Erythroblast (primary cell): ENCODE measurements at places on chromosomes 5 and 9.

GRCh38 chr5:76503929-76504328 is 100.8 kb downstream of the IQGAP2 start:
- DNase-seq, result no peak

GRCh38 chr9:91726406-91727100 is 223.5 kb downstream of the ROR2 start:
- no peak for DNase-seq

DNA sequence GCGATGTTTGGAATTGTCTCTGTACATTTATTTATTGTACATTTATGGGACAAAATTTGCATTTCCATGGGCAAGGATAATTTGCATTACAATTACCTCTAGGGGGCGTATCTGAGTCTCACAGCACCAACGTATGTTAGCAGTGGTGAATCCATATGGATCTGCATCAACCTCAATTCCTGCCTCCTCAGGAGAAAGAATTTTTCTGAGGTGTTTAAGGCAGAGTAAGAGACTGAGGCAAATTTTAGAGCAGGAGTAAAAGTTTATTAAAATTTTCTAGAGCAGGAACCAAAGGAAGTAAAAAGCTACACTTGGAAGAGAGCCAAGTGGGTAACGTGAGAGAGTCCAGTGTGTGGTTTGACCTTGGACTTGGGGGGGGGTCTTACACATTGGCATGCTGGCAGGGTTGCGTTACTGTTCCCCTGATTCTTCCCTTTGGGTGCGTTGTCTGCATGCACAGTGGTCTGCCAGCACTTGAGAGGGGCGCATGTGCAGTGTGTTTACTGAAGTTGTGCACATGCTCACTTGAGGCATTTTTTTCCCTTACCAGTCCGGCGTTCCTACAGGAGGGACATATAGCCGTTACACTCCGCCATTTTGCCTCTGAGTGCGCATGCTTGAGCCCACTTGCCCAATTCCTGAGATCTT is 21.0 kb upstream of the RAB14 start:
- peak; percentile 67 for DNase-seq

DNA sequence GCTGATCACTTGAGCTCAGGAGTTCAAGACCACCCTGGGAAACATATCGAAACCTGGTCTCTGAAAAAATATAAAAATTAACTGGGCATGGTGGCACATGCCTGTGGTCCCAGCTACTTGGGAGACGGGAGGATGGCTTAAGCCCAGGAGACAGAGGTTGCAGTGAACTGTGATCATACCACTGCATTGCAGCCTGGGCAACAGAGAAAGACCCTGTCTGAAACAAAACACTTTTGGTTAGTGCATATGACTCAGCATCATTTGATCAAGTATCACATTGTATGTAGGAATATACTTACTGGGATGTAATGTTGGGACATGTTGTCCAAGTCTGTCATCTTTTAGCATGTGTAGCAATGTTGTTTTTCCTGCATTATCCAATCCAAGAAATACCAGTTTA is 12.0 kb downstream of the SAR1B start:
- DNase-seq, result no peak

GRCh38 chr5:132322266-132322665 is 28.1 kb downstream of the SLC22A4 start:
- no peak for DNase-seq

DNA sequence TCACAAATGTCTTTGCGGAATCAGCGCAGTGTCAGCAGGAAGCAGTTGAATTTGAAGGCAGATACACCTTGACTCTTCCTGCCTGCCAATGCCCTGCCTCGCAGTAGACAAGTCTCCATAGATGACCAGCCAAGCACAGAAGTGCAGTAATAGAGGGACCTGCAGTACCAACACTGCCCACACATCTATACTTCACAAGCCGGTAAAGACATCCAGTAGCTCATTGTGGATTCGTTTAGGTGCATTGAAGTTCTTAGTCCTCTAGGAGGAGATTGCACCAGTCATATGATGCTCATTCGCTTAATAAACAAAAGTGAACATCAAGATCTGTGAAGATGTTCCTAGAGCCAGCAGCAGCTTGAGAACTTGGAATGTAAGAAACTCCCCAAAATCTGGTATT is 7.1 kb upstream of the IFNA2 start:
- DNase-seq, result peak; percentile 3

- no peak for DNase-seq
These were observed 45.3 kb upstream of the CDH9 start for GRCh38 chr5:27083449-27084415.

DNA sequence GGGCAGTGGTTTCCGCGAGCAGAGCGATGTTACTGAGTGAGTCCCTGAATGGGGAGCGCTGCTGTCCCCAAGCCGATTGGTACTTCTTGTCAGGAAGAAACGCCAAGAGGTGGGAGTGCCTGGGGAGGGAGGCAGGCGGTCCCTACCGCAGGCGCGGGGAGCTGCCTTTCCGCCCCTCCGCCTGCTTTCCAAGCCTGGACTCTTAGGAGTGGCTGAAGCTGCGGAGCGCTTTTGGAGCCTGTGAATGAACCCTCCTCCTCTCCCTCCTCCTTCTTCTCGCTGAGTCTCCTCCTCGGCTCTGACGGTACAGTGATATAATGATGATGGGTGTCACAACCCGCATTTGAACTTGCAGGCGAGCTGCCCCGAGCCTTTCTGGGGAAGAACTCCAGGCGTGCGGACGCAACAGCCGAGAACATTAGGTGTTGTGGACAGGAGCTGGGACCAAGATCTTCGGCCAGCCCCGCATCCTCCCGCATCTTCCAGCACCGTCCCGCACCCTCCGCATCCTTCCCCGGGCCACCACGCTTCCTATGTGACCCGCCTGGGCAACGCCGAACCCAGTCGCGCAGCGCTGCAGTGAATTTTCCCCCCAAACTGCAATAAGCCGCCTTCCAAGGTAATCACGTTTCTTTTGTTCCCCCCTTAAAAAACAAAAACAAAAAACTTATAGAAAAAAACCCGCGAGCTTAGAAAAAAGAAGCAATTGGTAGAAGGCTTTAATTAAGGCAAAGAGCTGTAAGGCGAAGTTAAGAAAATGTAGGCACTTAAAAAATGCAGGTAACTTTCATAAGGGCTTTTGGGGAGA is at the start of gene VCAN:
TSS of gene VCAN (plus strand) at position 340 of the 808 bp plus-strand sequence. CDS start 11,775 bp downstream, outside the sequence.
- DNase-seq, result no peak

DNA sequence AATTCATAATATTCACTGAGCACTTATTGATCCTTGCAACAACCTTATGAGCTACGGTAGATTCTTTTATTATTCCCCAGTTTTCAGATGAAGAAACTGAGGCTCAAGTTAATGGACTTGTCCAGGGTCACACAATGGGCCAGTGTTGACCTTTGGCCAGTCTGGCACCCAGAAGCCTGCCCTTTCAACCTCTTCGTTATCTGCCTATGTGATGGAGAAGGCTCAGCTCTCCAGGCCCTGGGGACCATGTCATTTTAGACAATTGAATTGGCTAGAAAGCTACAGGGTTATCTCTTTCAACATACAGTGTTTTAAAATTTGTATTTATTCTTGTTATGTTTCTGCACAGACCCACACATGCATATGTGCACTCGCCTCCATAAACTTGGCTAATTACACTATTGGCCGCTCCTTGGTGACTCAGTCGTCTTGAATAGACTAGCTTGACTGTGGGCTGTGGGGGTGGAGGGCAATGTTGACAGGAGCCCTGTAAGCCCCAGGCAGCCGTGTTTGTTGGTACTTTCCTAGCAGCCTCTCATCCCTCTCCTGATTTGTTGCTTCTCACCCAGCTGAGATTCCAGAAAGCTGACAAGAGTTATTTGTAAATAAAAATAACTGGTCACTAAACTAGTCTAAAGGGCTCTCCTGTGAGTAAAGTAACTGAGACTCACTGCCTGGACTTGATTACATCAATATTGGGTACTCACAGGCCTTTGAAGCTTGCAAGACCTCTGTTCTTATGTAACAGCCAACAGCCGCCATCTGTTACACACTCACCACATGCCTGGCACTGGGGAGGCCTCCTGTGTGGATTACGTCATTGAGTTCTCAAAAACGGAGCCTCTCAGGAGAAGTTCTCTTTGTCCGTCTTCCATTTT is 8.5 kb upstream of the ANGPTL2 start:
- DNase-seq, result no peak

GRCh38 chr9:70304810-70305209 is 46.0 kb downstream of the SMC5 start:
- DNase-seq, result no peak

DNA sequence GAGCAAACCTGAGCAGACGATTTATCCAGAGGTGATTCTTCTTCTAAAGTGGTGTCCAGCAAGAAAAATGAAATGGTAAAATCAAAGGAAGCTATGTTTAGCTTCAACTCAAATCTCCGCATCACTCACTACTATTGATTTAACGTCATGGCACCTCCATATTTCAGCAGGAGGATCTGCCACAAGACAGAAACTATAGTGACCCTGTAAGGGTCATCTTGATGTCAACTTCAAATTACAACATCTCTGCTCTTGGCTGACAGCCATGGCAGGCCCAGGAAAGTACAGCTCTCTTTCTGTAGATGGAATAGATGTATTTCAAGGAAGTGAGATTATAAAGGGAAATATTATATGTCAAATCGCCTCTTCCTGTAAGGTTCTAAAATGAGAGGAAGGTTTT is 10.1 kb upstream of the EFNA5 start:
- DNase-seq, result no peak

DNA sequence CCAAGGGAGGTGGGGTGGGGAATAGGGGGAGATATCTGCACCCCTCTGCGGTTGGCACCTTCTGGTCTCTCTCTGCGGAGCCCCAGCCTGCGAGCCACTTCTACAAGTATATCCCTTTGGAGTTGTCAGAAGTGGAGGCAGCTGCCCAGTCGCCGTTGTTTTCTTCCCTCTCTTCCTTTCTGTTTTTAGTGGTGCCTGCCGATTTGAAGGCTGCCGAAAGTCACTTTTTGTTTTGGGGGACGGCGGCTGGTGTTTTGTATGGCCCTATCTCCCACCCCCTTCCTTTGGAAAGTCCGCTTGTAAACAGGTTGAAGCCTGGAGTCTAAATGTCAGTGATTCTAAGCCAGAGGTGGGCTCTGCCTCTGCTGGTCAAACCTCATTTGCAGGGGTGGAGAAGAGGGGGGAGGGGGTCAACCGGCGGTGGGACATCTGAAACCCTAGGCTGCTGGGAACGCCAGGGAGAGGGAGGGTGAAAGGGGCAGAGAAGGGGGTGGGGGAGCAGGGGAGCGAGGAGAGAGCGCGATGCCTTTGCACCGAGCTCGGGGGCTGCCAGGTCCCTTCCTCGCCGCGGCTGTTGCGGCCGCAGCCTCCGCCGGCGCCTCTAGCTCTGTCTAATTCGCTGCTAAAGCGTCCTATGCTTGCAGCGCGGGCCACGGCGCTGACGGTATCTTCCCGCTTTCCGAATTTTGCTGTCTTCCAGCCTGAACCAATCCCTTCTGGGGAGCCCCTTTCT is at the start of gene FGF10:
TSS of gene FGF10 (minus strand) at position 331 of the 733 bp plus-strand sequence. CDS start 738 bp downstream, outside the sequence.
- no peak for DNase-seq

- DNase-seq, result no peak
These were observed 72.5 kb upstream of the GPR151 start for GRCh38 chr5:146588331-146589027.

GRCh38 chr9:19875291-19875920 is 86.6 kb upstream of the SLC24A2 start:
- DNase-seq, result no peak

GRCh38 chr5:89303033-89303480 is 420.1 kb upstream of the MEF2C start:
- no peak for DNase-seq

DNA sequence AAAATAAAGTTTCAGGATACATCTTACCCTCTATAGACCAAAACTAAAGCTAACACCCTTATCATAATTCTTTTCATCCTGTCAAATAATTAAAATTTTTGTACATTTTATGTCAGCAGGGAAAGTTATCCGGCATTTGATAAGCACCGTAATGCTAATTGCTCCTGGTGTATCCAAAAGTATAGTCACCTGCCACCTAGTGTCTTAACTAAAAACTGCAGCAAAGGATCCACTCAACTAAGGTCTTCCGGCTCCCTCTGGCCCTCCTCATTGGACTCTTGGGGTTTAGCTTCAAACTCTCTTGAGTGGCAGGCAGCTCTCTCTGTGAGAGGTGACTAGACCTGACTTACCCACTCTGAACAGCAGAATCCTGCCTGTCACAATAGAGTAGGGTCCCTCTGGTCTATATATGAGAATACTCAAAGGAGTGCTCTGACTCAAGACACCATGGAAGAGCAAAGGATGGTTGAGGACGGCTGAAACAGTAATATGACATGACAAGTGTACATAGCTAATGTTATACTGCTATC is 60.4 kb upstream of the CAST start:
- DNase-seq, result peak; percentile 78

DNA sequence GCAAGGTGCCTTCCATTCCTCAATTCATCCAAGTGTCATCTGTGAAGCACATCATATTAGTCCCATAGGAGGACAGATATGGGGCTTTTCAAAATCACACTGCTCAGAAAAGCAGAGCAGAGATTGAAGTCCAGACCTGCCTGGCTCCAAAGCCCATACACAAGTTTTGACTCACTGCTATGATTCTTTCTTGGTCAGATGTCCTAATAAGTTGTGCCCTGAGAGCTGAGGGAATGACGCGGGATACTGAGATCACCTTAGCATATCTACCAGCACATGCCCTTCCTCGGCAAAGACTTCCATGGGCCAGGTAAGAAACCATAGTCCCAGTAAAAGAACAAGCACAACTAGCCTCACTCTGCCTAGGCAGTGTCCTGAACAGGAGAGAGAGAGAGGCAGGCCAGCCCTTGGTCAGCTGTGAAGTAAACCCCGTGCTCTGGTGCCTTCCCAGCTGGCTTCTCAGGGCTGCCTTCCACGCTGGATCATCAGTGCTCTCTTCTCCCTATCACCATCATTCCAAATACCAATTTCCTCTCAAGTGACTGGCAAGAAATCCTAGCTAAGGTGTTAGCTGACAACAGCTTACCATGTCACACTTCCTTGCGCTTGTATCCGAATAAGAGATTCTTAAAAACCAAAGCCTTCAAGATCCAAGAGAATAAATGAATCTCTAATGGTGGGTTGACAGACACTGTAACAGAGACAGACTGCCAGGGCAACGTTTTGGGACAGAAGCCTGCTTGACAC is 73.2 kb downstream of the SIL1 start:
- DNase-seq, result no peak

DNA sequence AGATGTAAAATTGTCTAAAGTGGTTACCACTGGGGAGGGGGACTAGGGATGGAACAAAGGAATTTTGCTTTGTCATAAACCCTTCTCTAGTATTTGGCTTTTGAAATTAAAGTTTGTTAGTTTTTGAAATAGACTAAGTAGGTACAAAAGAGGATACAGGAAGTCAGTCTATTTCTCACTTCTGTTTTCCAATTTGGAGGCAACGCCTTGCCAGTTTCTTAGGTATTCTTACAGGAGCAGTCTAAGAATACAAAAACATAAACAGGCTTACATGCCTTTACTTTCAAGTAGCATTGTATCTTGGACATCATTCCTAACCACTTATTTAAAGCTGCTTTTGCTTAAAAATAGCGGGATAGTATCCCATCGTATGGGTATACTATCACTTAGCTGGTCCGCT is 34.4 kb downstream of the ALG2 start:
- no peak for DNase-seq
